ENCODE measurements at places on chromosomes 5 and 9.
A peak's percentile ranks its signal among the peaks of the same experiment; 100 is the strongest.

DNA sequence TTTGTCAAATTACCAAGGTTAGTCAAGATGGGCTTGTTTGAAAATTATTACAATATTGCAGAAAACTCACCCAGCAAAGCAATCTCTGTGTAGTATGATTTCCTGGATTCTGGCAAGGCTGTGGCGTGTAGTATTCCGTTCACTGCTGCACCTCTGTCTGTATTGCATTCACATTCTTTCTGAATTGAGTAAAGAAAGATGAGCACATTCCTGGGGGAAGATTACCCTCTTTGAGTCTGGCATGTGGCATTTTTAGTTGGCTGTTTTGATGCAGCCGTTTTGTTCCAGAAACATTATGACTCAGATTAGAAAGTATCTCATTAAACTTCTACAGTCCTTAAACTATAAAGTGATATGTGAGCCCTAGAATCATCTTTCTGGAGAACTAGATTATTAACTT, 197.7 kb downstream of the TENT4A start:
- DNase-seq = no peak

GRCh38 chr9:77827104-77827784, 179.1 kb upstream of the GNA14 start:
- DNase-seq = no peak

DNA sequence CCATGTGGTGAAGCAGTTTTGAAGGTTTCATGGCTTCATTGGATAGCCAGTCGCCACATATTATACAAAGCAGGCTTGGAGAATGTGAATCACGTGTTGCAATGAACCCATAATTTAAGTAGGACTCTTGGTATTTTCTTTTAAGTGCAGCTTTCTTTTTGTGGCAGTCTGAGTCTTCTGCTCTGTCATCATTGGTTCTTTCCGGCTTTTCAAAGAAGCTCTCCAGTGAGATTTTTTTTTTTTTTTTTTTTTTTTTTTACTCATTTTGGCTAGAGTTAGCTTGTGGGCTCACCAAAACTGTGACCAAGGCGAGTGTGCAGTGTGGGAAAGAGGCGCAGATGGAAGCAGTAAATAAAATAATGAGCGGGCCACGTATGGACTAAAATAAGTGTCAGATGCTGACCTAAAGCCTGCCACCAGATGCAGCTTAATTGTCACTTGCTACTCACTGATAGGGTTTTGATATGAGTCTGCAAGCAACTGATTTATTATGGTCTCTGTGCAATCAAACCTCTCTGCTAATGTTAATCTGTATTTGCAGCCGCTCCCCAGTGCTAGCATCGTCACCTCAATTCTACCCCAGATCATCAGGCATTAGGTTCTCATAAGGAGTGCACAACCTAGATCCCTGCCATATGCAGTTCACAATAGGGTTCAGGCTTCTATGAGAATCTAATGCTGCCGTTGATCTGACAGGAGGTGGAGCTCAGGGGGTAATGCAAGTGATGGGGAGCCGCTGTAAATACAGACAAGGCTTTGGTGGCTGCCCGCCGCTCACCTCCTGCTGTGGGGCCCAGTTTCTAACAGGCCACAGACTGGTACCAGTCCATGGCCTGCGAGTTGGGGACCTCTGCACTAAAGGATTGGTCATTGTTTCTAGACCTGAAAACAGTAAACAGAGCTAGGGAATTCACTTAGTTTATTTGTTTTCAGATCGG, 45.5 kb upstream of the LARP1 start:
- no peak for DNase-seq

DNA sequence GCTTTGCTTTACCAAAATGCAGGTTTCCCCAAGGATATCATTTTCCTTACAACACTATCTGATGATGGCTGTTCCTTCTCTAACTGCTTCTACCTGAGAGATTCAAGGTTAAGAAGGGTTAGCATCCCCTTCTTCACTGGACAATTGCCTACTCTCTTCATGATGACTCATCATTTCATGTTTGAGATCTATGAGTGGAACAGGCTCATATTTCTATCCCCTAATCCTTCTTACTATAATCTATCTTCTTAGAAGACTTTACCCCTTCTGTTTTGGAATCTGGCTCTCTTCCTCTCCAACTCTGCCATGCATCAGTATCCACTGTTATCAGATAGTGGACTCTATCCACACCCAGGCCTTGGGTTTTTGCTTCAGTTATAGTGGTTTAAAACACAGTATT, 54.3 kb downstream of the NR3C1 start:
- DNase-seq = no peak

GRCh38 chr5:10627160-10627701, 63.4 kb downstream of the ANKRD33B start:
- peak; percentile 37 for DNase-seq

GRCh38 chr9:93663877-93664548, 87.6 kb downstream of the PHF2 start:
- no peak for DNase-seq

DNA sequence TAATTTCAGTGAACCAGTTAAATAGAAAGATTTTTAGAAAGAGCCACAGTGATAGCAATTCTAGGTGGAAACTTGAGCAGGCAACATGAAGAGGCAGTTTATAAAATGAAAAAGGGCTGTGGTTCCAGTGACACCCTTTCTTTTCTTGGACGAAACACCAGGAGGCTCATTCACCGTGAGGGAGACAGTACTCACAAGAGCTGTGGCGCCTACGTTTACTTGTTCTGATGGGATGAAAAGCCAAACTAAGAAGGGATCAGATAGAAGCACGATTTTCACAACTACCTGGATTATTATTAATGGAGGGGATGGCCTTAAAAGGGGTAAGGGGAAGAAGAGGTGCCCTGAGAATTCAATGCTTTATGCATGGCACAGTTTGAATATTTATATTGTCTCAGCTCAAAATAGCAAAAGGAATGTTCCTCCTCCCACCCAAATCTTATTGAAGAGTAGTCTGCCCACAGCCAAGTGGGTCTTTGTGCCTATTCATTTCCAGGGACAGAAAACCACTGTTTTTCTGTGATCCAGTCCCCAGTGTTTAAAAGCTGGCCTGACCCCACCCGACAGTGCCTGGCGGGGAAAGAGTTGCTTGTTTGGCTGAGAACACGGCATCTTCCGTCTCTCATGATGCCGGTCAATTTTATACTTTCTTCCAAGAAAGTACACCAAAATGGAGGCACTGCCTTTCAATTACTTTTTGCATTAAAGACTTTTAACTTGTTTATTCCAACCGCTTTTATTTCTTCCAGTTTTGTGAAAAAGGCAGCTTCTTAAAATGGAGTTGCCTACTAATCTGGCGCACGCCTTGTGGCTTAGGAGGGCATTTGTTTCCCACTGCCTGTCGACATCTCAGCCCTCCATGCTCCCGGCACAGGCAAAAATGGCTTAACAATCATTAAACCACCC, 51.9 kb downstream of the HABP4 start:
- no peak for DNase-seq

GRCh38 chr5:177353093-177353492, 1.6 kb upstream of the LMAN2 start:
- DNase-seq = no peak

- DNase-seq = no peak
Observed at GRCh38 chr5:100270023-100270771, 265.0 kb upstream of the FAM174A start.

- DNase-seq = no peak
Observed at GRCh38 chr5:139100825-139101224, 97.3 kb downstream of the SIL1 start.

DNA sequence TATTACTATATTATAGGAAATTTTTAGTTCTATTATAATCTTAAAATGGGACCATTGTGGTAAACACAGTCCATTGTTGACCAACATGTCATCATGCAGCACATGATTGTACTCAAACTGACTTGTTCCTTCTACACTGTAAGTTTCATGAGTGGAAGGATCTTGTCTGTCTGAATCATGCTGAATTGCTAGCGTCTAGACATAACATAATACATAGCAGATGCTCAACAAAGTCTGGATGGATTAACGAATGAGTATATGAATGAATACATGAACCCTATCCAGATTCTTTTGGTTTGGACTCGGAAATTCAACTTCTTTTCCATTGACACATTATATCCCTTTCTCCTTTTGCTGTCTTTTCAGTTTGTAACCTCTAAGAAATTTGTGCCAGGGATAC, 429.2 kb upstream of the SGCD start:
- DNase-seq = no peak

DNA sequence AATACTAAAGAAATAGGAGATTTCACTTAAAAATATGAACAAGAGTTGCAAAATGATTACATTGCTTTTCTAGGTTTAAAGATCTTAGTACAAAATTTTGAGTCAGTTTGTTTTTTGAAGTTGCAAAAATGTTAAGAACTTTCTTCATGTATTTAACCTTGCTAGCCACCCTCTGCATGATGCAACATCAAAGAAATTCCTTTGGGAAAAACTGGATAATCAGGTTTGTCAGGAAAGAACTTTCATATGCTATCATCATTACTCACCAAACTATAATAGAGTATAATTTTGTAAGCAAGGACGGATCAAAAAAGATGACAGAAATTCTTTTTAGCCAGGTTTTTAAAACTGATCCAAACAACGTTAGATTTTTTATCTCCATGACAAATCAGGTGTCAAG, 116.9 kb upstream of the MRPS30 start:
- no peak for DNase-seq

GRCh38 chr5:1931604-1932231, 49.0 kb upstream of the IRX4 start:
- no peak for DNase-seq

DNA sequence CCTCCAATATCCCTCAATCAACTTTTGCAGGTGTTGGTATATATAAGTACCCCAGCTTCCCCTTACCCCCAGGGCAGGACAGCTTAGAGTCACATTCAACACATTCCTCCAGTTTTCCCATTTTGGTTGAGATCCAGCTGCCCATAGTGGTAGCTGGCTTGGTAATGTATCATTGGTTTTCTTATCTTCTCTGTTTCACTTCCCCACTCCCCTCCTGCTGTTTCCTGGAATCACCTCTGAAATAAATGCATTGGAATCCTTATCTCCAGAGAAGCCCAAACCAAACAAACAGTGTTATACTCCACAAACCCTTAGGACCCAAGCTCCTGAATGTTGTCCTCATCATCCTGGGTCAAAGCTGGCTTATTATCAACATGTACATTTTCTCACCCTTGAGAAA, 184.8 kb downstream of the TMEM38B start:
- no peak for DNase-seq

GRCh38 chr9:111516061-111516465, 8.9 kb upstream of the ZNF483 start:
- DNase-seq = no peak

GRCh38 chr5:67178085-67178484, 18.5 kb downstream of the CD180 start:
- no peak for DNase-seq

DNA sequence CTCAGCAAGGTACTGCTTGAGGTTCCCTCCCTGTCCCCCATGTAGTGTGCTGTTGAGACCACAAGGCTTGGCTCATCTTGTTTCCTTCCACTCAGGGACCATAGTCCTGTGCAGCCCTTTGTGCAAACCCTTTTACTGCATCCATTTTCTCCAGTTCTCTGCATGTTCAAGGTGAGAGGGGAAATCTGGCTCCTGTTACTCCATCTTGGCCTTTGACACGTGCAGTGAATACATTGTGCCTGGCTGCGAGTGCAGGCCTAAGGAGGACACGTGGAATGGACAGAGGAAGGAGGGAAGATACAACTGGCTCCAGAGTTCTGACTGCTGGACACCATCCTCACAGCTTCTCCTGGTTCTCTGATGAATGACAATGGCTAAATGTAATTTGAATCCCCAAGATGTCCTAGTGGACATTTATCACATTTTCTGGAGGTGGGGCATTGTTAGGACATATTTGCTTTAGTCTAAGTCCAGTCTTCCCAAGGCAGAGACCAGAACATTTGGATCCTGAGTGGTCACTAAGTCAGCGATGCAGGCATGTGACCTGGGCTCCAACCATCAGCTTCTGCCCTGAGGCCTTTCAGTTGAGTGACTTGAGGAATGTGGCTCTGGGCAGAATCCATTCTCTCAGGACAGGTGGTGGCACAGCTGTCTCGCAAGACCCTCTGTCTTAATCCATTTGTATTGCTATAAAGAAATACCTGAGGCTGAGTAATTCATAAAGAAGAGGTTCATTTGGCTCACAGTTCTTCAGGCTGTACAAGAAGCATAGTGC, 189.0 kb upstream of the DAP start:
- DNase-seq = no peak

DNA sequence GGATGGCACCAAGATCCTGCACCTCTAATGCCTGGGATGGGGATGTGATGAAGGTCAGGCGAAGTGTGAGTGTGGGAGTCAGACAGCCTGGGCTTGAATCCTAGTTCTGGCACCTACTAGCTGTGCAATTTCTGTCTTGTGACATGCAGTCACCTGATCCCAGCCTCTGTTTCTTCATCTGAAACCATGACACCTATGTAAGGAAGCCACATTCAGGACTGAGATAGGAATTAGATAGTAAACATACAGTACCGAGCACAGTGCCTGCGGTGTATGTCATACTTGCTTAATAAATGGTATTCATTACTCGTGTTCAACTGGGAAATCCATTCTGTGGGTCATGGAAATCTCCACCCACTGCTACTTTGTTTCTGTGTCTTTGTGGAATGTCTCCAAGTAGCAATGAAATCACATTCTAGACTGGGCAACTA, 140.6 kb upstream of the STC2 start:
- no peak for DNase-seq

- DNase-seq = no peak
Observed at GRCh38 chr5:159471904-159472303, 141.6 kb upstream of the IL12B start.

GRCh38 chr5:21681911-21682310, 1171.2 kb downstream of the CDH12 start:
- no peak for DNase-seq

DNA sequence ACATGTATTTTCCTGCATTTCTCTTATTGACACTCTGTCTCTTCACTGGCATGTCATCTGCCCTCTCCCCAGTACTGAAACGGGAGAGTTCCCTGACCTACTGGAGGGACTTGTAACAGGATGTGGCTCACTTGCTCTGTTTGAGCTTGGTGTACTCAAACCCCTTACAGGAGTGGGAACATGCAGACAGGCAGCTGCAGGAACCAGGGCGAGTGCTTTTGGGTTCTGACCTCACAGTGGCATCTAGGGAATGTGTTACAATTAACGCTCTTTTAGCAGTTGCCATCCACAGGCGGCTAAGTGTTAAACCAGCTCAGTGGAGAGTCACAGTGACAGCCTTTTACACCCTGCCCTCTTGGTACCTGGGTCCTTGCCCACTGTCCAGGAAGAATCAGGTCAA, 300.3 kb upstream of the GRAMD2B start:
- DNase-seq = no peak

- no peak for DNase-seq
Observed at GRCh38 chr9:12851341-12852090, 76.7 kb downstream of the LURAP1L start.

GRCh38 chr9:37997636-37998374, 71.2 kb downstream of the SHB start:
- no peak for DNase-seq

DNA sequence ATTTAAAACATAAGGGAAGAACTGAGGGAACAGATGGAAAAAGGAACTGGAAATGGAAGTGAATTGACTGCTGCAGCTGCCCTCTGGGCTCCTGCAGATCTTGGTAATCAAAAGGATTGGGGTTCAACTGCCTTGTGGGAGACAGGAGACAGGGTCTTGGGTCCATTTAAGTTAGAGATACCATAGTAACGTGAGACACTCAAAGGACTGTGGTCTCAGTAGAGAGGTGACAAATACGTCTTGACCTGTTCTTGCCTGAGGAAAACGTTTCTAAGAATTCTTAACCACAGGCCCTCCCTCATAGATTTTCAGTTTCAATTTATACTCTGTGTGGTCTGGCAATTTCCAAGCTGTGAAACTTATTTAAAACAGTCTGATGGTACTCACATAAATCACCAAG, 100.8 kb upstream of the DHFR start:
- DNase-seq = no peak
